IPS DF 19.7 (cell line): ENCODE measurements at places on chromosomes 7 and 10.

- DNase-seq: no peak
These were observed 92.7 kb upstream of the GDF10 start for GRCh38 chr10:47207281-47207615.

DNA sequence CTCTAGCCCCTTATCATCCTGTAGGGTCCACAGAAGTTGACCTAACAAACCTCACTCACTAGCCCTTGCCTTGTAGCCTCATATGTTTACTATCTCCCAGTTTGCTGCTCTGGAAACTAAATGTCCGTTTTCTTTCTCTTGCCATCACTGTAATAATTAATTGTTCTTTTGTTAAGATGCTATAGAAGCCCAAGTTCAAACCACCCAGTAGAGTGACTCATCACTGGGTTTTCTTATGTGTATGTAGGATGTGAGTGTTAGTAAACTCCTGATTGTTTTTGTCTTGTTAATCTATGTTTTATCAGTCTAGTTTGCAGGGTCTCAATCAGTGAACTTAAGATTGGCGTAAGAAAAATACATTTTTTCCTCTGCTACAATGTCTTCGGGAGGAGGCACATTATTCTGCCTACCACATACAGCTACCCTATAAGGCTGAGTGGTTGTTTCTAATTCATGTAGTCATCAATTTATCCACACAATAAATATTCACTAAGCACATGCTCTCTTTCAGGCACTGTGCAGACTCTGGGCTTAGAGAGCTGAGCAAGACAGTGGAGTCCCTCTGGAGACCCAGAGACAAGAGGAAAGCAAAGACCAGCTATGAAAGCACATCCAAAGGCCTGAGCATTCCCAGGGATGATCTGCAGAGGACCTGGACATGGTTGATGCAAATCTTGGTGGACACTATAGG is 474.1 kb upstream of the AKR1E2 start:
- no peak for DNase-seq

DNA sequence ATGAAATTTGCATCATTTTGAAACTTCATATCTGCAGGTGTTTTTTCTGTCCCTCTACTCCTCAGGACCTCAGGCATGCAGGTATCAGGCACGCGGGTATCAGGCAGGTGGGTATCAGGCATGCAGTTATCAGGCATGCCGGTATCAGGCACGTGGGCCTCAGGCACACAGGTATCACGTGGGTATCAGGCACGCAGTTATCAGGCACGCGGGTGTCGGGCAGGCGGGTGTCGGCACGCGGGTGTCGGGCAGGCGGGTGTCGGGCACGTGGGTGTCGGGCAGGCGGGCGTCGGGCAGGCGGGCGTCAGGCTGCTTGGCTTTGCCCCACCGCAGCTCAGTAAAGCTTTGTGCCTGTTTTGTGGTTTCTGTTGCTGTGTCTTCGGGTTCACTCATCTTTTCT is 8.7 kb downstream of the SPRN start:
- DNase-seq: no peak

DNA sequence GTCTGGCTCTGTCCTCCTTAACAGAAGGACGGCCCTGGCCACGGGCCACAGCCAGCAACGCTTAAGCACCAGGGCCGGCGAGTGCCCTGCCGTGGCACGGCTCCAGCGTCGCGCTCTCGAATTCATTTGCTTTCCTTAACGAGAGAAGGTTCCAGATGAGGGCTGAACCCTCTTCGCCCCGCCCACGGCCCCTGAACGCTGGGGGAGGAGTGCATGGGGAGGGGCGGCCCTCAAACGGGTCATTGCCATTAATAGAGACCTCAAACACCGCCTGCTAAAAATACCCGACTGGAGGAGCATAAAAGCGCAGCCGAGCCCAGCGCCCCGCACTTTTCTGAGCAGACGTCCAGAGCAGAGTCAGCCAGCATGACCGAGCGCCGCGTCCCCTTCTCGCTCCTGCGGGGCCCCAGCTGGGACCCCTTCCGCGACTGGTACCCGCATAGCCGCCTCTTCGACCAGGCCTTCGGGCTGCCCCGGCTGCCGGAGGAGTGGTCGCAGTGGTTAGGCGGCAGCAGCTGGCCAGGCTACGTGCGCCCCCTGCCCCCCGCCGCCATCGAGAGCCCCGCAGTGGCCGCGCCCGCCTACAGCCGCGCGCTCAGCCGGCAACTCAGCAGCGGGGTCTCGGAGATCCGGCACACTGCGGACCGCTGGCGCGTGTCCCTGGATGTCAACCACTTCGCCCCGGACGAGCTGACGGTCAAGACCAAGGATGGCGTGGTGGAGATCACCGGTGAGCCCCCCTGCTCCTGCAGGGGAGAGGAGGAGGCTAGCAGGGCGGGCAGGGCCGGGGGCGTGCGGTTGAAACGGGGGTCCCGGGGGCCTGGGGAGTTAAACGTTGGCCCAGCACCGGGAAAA is at the start of gene HSPB1:
HSPB1 (plus strand) TSS at position 327 of the 855 bp plus-strand sequence; CDS start at position 367, 40 bp downstream.
- DNase-seq: no peak

GRCh38 chr7:106283831-106284713 is 711 bp downstream of the NAMPT start:
- no peak for DNase-seq

- DNase-seq: peak; percentile 38
These were observed 1577.2 kb upstream of the LRRTM3 start for GRCh38 chr10:65348637-65349036.

GRCh38 chr10:88028654-88029053 is 165.2 kb downstream of the PTEN start:
- DNase-seq: no peak

GRCh38 chr10:99353182-99353581 is 24.0 kb downstream of the CNNM1 start:
- DNase-seq: no peak

DNA sequence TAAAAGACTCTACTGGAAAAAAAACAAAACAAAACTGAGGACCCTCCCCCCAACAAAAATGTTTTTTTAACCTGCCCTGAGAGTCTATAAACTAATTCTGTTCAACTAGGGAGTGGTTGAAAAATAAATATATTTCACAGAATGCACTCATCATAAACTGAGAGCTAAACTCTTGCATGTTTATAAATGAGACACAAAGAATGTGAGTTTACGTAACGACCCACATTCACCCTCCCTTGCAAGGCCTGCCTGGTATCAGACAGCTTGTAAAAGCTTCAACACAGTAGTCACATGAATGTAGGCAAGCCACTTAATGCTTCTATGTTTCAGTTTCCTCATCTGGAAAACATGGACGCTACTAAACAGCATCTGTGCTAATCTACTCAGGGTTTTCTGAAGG is 50.3 kb downstream of the JAZF1 start:
- no peak for DNase-seq

GRCh38 chr7:50826371-50827172 is 43.9 kb upstream of the GRB10 start:
- DNase-seq: no peak

GRCh38 chr10:130914367-130914766 is 397.2 kb downstream of the TCERG1L start:
- DNase-seq: no peak

GRCh38 chr7:14837216-14837615 is 65.3 kb downstream of the DGKB start:
- no peak for DNase-seq

- no peak for DNase-seq
These were observed 8.3 kb downstream of the IQCE start for GRCh38 chr7:2566890-2567678.

DNA sequence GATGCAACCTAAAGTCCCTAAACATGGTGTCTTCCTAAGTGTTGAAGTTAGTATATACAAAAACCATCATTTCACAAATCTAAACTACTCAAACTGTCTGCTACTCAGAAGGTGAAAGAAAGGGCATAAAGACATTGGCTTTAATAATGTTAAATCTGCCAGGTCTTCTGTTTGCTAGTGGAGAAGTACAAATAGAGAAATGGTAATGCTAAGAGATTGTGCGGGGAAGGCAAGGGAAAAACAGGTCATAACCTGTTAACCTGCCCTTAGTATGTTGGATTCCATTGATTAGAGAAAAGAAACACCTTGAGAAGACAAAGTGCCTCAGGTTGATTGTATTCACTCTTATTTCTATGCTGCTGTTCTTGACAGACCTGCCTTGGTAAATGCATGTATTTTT is 80.3 kb downstream of the CALD1 start:
- DNase-seq: no peak

DNA sequence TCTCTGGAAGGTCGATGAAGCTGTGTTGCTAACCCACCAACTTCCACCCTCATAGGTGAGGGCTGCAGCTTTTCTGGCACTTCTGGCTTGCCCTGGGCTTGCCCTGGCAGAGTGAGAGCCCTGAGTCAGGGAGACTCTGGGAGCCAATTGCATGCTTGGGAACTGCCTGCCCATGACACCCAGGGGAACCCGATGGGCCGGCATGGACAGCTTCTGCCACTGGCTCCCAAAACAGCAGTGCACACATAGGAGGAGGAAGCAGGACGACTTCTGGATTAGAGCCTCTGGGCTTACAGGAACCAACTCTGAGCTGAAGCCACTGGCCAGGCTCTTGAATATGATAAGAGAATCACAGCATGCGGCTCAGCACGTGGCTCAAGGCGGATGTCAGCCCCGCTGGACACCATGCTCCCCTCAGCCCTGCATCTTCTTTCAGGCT is 135.2 kb upstream of the UNC5B start:
- DNase-seq: no peak

DNA sequence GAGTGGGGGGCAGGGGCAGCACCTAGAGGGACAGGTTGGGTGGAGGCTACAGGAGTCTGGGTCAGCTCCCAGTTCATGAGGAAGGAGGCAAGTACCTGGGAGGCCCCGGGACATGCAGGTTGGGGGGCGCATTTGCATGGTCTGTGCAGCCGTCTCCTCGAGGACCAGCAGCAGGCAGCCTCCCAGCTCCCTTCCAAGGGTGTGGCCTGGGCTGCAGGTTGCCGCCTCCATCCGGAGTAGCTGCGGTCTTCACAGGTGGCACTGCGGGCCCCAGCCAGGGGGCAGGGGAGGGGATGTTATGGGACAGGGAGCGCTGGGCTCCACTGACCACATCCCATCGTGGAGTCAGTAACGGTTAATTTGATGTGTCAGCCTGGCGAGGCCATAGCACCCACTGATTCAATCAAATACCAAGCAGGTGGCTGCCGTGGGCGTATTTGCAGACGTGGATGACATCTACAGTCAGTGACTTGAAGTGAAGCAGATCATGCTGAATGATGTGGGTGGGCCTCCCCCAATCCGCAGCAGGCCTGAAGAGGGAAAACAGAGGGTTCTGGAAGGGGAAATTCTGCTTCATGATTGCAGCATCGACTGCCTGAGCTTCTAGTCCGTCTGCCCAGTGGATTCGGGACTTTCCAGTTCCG is 81.6 kb downstream of the PRKAG2 start:
- DNase-seq: no peak

DNA sequence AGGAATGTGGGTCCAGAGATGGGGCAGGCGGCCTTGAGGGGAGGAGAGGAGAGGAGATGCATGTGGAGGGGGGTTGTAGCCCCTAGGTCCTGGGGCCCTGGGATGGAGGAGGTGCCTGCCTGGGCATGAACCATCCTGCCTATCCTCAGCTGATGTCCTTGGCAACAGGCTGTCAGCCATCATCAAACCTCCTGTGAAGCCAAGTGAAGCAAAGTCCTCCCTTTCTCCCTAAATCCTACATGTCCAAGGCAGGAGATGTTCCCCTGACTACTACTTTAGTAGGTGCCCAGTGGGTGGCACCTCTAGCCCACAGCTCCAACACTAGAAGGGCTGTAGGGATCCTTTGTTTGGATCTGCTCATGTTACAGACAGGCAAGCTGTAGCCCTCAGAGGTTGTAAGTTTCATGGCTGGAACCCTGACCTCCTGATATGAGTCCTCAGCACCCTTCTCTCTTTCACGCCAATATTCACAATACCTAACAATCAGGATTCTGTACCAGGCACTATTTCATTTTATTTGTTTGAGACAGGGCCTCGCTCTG is 66.6 kb upstream of the SYPL1 start:
- DNase-seq: no peak

- DNase-seq: no peak
These were observed 14.6 kb upstream of the REEP3 start for GRCh38 chr10:63506554-63506953.

GRCh38 chr10:17120694-17121093 is 8.9 kb downstream of the CUBN start:
- no peak for DNase-seq

GRCh38 chr7:150997075-150997511 is 6.3 kb downstream of the NOS3 start:
- no peak for DNase-seq

DNA sequence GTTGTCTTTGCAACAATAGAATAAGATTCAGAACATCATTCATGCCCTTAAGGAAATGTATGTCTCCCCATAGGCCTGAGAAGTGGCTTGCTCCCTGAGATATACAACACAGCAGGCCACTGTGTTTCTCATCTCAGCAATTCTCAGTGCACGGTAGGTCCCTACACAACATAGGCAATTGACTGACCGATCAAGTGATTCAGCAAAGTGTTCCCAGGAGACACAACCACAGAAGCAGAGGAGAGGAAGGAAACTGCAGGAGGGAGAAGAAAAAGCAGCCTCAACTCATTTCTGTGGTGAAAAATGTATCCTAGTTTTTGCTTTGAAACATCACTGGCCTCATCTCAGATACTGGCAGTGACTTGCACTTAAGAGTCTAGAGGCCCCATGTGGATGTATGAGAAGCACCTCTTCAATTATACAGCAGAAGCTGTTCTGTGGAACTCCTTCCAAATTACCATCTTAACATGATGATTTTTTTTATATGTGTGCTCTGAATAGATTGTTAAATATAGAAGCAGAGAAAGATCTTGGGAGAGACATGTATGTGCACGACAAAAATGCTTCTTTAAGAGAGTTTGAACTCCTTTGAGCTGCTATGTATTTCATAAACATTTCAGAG is 306.8 kb downstream of the XPNPEP1 start:
- no peak for DNase-seq

- no peak for DNase-seq
These were observed 9.4 kb downstream of the CNNM2 start for GRCh38 chr10:102927311-102928010.

DNA sequence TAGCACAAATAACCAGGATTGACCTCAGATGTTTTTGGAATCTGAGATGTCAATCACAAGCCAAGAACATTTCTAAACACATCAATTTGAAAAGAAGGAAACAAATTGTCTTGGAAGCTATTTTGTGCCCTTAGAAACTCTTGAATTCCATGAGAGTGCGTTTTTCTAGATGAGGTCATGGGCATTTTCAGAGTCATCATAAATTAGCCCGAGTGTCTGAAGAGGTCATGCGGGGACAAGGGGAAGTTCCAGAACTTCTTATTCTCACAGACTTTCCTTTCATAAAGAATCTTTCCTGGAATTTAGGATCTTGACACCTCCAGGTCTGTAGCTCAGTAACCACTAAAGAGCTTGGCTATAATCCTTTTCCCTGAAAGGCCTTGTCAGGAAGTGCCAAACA is 28.2 kb downstream of the IL2RA start:
- DNase-seq: no peak

DNA sequence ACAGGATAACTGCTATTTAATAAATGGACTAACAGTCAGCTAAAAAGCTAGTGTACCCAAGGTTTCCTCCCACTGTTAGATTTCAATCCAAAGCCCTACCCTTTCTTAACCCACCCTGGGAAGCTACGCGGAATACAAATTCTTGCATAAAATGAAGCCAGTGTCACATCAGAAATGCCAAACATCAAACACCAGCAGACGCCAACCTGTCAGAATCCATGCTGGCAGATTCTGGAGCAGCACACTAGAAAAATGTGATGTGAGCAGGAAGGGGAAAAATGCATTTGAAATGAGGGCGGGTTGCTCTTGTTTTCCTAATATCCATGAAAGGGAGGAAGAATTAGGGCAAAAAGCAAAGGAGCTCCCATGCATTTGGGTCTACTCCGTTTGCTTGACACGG is 16.1 kb upstream of the JCAD start:
- DNase-seq: no peak

- no peak for DNase-seq
These were observed 95.4 kb downstream of the DOCK1 start for GRCh38 chr10:127000598-127000997.
